Peyer's patch (tissue), 4 donors: ENCODE measurements at places on chromosomes 7 and 10. TPM values are rescaled to one million over a fixed set of nuclear protein-coding genes. Genes with fewer than 3 reads are reported as not detected.

DNA sequence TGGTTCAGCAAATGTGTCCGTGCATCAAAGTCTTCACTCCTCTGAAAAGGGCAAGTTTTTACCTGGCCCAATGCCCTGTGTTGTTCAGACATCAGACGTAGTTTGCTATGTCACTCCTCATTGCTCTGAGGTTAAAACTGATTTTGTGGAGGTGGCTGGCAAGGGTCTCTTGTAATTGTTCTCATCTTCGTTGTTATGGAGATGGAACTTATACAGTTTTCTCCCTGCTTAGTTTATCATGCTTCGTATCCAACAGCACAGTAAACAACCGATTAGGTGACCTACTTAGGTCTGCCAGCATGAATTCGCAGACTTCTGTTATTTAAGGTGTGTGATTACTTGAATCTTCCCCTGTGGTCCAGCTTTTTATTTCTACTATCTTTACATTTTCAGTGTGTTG lies 274.1 kb upstream of the SMIM30 start:
- H3K36me3 ChIP-seq = no peaks in the 10 kb centered on the region
- H3K27me3 ChIP-seq = no peaks in the 10 kb centered on the region
- DNase-seq = no peak
- no peak overlapping the region for H3K4me3 ChIP-seq
- H3K4me1 ChIP-seq = no peaks in the 10 kb centered on the region

- peak overlapping the region; percentile 52 for H3K4me3 ChIP-seq
- H3K27me3 ChIP-seq = no peaks in the 10 kb centered on the region
Measured at GRCh38 chr10:21515361-21516241, 9.9 kb downstream of the SKIDA1 start.

GRCh38 chr7:4271716-4272015 lies 410.4 kb upstream of the FOXK1 start:
- H3K4me3 ChIP-seq = no peak overlapping the region
- no peaks in the 10 kb centered on the region for H3K4me1 ChIP-seq
- no peaks in the 10 kb centered on the region for H3K27me3 ChIP-seq
- H3K27ac ChIP-seq = no peak overlapping the region
- no peaks in the 10 kb centered on the region for H3K36me3 ChIP-seq

- no peaks in the 10 kb centered on the region for H3K4me1 ChIP-seq
- no peak for DNase-seq
- H3K36me3 ChIP-seq = no peaks in the 10 kb centered on the region
- no peaks in the 10 kb centered on the region for H3K27me3 ChIP-seq
Measured at GRCh38 chr10:106795619-106796018, 368.9 kb downstream of the SORCS1 start.

GRCh38 chr10:110704906-110705476 lies 60.9 kb downstream of the RBM20 start:
- H3K4me1 ChIP-seq = no peaks in the 10 kb centered on the region
- H3K36me3 ChIP-seq = no peaks in the 10 kb centered on the region
- H3K4me3 ChIP-seq = no peak overlapping the region
- no peak overlapping the region for H3K27ac ChIP-seq
- no peak for DNase-seq

- no peaks in the 10 kb centered on the region for H3K4me1 ChIP-seq
- H3K27me3 ChIP-seq = no peaks in the 10 kb centered on the region
- no peaks in the 10 kb centered on the region for H3K36me3 ChIP-seq
- no peak overlapping the region for H3K4me3 ChIP-seq
- H3K27ac ChIP-seq = no peak overlapping the region
Measured at GRCh38 chr10:80542053-80542452, 4.4 kb downstream of the SH2D4B start.

DNA sequence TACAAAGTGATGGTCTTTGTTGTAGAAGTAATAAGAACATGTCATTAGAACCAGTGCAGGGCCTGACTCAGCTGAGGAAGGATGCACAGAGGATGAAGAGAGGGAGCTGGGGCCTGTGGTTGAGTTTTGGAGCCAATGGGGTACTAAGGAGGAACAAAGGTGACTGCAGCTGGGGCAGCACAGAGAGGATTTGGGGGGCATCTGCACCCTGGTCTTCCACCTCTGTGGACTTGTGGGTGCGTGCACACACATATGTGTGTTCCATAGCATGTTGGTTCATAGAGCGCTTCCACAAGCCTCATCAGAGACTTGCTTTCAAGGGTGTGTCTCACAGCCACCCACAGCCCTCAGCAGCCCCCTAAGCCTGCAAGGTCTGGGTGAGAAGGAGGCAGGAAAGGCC lies 650.3 kb upstream of the MGMT start:
- no peak overlapping the region for H3K4me3 ChIP-seq
- H3K27me3 ChIP-seq = no peaks in the 10 kb centered on the region
- no peak overlapping the region for H3K27ac ChIP-seq
- no peaks in the 10 kb centered on the region for H3K4me1 ChIP-seq

DNA sequence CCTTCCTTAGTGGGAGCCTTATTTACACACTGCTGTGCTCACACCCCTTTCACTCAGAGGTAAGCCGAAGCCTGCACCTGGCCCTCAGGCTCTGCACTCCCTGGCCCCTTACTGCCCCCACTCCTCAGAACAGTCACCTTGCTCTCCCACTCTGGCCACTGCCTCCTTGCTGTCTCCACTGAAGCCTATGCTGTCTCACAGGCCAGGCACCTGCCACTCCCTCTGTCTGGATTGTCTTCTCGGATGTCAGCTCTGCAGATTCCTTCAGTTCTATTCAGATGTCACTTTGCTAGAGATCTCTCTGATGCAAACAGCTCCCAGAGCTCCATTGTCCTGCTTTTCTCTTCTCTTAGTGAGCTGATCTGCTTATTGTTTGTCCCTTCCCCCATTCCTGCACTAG lies 390.7 kb downstream of the DPP6 start:
- no peaks in the 10 kb centered on the region for H3K36me3 ChIP-seq
- H3K27ac ChIP-seq = no peak overlapping the region
- no peak for DNase-seq

DNA sequence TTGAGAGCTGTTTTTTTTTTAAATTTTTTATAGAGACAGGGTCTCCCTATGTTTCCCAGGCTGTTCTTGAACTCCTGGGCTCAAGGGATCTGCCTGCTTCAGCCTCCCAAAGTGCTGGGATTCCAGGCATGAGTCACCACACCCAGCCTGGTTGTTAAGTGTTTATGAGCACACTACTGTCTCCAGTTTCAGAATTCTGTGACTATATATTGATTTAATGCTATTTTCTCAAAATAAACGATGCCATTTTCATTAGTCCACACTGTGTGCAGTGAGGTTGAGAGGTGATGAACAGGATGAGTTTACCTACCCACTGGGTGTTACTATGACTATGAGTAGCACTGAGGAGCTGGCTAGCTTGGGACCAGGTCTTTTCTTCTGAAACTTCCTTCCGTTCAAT lies 110.9 kb upstream of the FAM180A start:
- H3K36me3 ChIP-seq = no peaks in the 10 kb centered on the region
- H3K4me1 ChIP-seq = no peaks in the 10 kb centered on the region
- no peak overlapping the region for H3K27ac ChIP-seq

GRCh38 chr10:13528875-13529713 lies at the start of gene BEND7:
TSS of gene BEND7 (minus strand) at chr10:13529014. CDS start at chr10:13528533, 481 bp downstream.
- DNase-seq = no peak
- peak within 1 kb of the TSS; percentile 34 for H3K27ac ChIP-seq
- peak within 1 kb of the TSS; percentile 39 for H3K4me3 ChIP-seq
- H3K4me1 ChIP-seq = no peaks in the 10 kb centered on the region
- H3K36me3 ChIP-seq = no peaks in the 10 kb centered on the region

DNA sequence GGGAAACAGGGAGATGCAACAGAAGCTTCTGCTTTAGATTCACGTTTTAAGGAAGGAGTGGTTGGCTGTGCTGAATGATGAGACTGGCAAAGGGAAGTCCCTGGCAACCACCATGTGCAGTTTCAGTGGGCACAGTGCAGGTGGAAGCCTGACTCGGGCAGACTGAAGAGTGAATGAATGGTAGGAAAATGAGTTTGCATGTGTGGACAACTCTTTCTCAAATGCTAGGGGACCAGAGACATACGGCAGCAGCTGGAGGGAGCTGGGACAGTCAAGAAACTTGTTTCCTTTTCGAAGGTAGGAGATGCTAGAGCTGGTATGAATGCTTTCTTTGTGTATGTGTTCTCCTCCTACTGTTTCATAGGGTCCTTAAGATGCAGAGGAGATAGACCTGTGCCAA lies 29.0 kb downstream of the PODXL start:
- H3K4me3 ChIP-seq = no peak overlapping the region
- DNase-seq = no peak
- H3K4me1 ChIP-seq = no peaks in the 10 kb centered on the region
- no peaks in the 10 kb centered on the region for H3K27me3 ChIP-seq
- no peak overlapping the region for H3K27ac ChIP-seq

GRCh38 chr10:49170632-49171325 lies 17.4 kb downstream of the TMEM273 start:
- H3K27me3 ChIP-seq = no peaks in the 10 kb centered on the region
- no peak for DNase-seq
- H3K4me3 ChIP-seq = no peak overlapping the region
- H3K27ac ChIP-seq = peak overlapping the region; percentile 1
- peaks cover 23% of the 10 kb centered on the region for H3K4me1 ChIP-seq
- no peaks in the 10 kb centered on the region for H3K36me3 ChIP-seq

- DNase-seq = no peak
- H3K4me3 ChIP-seq = no peak overlapping the region
- no peak overlapping the region for H3K27ac ChIP-seq
- no peaks in the 10 kb centered on the region for H3K4me1 ChIP-seq
- no peaks in the 10 kb centered on the region for H3K36me3 ChIP-seq
Measured at GRCh38 chr7:50837965-50838364, 55.3 kb upstream of the GRB10 start.

DNA sequence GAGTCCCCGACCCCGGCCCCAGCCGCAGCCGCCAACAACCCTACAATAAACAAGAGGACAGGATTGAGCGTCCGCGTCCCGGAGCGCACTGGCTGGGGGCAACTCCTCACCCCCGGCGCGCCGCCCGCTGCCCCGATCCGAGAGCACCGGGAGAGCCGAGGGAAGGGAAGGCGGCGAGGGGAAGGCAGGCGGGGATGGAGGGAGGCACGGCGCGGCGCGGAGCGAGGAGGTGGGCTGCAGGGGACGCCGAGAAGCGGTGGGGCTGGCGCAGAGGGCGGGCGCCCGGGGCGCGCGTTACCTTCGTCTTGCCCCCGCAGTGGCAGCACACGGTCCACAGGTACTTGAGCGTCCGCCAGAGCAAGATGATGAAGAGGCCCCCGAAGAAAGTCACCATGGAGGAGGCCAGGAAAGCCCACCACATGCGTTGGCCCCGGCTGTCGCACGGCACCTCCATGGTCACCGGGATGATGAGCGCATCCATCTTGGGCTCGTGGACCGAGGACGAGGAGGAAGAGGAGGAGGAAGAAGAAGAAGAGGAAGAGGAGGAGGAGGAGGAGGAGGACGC lies 559 bp downstream of the KCNMA1 start:
- H3K27ac ChIP-seq = no peak overlapping the region
- no peak for DNase-seq
- H3K27me3 ChIP-seq = peaks cover 12% of the 10 kb centered on the region
- H3K4me3 ChIP-seq = peak overlapping the region; percentile 20

GRCh38 chr7:36565792-36566356 lies 158.4 kb downstream of the AOAH start:
- no peak overlapping the region for H3K27ac ChIP-seq
- no peak for DNase-seq
- H3K4me1 ChIP-seq = no peaks in the 10 kb centered on the region
- H3K36me3 ChIP-seq = no peaks in the 10 kb centered on the region
- no peaks in the 10 kb centered on the region for H3K27me3 ChIP-seq
- no peak overlapping the region for H3K4me3 ChIP-seq

DNA sequence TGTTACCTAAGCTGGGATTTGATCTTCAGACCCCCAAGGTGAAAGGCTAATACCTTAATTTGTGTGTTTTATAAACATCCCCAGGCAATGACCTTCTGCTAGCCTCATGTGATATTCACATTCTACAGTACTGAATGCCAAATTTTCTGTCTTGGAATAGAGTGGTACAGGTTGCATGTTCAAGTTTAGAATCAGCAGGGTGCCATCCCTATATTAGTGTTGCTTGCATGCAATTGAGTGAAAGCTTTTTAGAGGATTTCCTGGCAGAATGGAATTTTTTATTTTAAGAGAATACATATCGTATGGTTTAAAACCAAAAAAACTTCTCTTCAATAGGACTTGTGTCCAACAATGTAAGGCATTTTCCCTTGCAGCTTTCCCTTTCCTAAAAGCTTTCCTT lies 107.3 kb downstream of the LRMDA start:
- H3K36me3 ChIP-seq = no peaks in the 10 kb centered on the region
- H3K27ac ChIP-seq = no peak overlapping the region
- H3K4me1 ChIP-seq = no peaks in the 10 kb centered on the region
- H3K4me3 ChIP-seq = no peak overlapping the region

DNA sequence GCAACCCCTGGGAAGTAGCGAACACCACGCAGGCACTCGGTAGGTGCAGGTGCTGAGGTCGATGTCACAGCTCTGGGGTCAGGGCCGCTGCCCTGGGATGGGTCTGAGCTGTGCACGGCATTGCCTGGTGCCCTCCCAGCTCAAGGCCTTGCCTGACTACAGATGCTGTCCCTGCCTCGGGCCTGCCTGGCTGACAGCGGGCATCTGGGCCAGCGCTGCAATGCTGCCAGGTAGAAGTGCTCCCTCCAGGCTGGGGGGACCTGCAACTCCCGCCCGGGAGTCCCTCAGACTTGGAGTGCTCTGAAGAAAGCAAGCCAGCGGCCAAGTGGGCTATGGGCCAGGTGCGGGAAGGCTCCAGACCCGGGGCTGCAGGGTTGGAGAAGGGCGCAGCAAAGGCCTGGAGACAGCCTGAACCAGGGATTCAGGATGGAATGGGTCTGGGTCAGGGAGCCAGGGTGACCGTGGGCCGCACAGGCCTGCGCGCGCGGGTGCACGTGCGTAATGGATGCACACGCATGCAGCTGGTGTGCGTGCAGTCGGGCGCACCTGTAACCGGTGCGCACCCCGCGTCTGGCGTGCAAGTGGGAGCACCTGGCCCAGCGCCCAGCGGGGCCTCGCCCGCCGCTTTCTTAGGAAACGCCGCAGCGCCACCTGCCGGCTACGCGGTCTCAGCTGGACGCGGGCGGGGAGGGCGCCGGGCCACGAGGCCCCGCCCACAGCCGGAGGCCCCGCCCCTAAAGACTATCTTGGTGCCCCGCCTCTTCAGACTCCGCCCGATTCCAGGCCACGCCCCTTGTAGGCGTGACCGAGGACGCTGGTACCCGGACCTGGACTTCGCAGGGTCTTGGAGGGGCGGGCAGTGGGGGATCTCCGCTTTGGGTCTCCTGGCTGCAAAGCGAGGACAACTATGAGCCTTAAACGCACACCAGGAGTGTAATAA lies 46.7 kb downstream of the MICALL2 start:
- no peak overlapping the region for H3K4me3 ChIP-seq
- no peak overlapping the region for H3K27ac ChIP-seq
- DNase-seq = peak; percentile 94
- no peaks in the 10 kb centered on the region for H3K36me3 ChIP-seq
- peaks cover 4% of the 10 kb centered on the region for H3K4me1 ChIP-seq
- no peaks in the 10 kb centered on the region for H3K27me3 ChIP-seq

Gene GCK
- total RNA-seq = not detected

Gene CYP3A7
- total RNA-seq = 5.3 TPM

Gene HOXA3
- total RNA-seq = 16.3 TPM

Gene HACD1
- total RNA-seq = 1.2 TPM

Gene CDNF
- 6.7 TPM for total RNA-seq

Gene FGL2
- total RNA-seq = 27.2 TPM

Gene CDHR1
- 87.0 TPM for total RNA-seq

Gene ZPBP
- not detected for total RNA-seq

Gene SLC39A12
- not detected for total RNA-seq

Gene CRYGN
- not detected for total RNA-seq
